ENCODE measurements at places on chromosomes 13 and 19. TPM values are rescaled to one million over a fixed set of nuclear protein-coding genes. Genes with fewer than 3 reads are reported as not detected.

GRCh38 chr19:18234194-18234593 is 8.0 kb upstream of the PDE4C start:
- no peak for DNase-seq

DNA sequence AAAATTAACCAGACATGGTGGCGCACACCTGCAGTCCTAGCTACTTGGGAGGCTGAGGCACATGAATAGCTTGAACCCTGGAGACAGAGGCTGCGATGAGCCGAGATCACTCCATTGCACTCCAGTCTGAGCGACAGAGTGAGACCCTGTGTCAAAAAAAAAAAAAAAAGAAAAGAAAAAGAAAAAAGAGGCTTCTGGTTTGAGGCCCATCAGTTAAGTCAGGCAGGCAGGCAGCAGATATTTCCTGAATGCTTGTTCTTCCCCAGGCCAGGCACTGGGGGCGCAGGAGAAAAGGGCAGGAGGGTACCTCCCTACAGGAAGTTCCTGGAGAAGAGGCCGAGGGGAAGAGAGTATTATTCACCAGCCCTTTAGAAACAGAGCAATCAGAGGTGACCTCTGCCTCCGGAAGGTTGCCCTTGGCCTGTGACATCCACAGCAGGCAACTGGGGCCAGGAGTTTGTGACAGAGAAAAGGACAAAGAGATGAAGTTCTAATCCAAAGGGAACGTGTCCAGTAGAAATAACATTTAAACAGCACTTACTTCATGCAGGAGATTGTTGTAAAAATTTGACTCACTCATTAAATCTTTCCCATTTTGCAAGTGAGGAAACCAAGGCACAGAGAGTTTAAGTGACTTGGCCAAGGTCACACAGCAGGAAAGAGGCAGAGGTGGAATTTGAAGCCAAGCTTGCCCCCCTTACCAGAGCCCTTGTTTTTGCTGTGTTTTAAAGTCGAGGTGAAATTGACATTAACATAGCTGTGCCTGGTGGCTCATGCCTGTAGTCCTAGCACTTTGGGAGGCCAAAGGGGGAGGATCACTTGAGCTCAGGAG is 4.3 kb upstream of the RLN3 start:
- DNase-seq, result no peak

DNA sequence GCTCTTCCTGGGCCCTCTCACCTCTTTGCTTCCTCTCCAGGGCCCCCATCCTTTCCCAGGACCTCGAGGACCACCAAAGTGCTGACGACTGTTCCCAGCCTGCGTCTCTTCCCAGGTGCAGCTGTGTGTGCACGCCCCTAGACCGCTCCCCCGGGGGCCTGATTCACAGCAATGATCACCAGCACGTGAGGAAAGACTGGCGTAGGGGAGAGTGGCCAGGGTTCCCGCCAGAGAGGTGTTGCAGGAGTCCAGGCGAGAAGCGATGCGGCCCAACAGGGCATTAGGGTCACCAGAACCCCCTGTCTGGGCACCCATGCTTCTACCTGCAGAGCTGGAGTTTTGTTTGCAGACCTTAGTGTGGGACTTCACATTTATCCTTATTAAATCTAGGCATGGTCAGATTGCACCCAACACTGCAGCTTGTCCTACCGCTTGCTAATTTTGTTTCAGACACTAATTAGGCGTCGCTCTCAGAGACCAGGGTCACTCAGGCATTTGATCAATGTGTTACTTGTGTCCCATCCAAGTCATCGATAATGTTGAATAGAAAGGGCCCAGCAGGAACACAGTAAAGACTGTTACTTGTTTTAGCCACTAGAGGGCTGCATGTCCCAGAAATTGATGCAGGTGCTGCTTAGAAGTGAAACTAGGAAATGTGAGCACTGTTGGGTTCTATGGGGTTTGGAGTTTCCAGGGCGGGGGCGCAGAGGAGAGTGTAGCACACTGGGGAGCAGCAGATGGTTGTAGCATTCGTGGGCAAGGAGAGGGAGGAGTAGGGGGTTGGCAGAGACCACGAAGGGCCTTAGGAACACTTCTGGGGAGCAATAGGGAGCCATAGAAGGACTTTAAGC is 53.2 kb downstream of the CDADC1 start:
- peak; percentile 84 for DNase-seq

- DNase-seq, result peak; percentile 84
Measured at GRCh38 chr19:919199-920050, 2.3 kb downstream of the KISS1R start.

DNA sequence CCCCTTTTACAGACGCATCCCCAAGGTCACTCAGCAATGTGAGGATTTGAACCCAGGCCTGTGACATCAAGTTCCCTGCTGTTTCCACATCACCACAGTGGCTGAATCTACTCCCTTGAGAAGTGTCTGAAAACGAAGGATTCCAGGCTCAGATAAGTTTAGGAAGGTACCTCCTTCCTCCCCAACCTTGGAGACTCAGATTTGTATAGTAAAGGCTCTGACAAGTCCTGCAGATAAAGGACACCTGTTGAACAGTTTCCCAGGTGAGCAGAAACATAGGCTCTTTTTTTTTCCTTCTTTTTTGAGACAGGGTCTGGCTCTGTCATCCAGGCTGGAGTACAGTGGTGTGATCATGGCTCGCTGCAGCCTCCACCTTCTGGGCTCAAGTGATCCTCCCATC is 56.4 kb upstream of the PTPRS start:
- no peak for DNase-seq

DNA sequence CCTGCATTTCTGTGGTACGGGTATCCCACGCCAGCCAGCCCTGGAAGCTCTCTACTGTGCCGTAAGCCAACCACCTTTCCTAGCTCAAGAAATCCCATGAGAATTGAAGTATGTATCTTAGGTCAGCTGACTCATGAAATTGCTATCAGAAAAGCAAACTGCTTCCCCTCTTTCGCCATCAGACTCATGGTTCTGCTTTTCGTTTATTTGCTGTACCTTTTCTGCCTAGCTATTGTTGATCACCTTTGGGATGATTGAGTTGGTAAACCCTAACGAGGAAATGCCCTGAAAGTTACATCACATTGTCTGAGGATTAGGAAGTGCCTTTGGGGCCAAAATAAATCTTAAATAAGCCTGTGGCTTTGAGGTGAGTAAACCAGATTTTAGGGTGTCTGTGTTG is at the start of gene ADGRE3:
TSS of gene ADGRE3 (minus strand) at position 81 of the 400 bp plus-strand sequence. CDS start at position 7, 74 bp downstream.
- peak; percentile 67 for DNase-seq

DNA sequence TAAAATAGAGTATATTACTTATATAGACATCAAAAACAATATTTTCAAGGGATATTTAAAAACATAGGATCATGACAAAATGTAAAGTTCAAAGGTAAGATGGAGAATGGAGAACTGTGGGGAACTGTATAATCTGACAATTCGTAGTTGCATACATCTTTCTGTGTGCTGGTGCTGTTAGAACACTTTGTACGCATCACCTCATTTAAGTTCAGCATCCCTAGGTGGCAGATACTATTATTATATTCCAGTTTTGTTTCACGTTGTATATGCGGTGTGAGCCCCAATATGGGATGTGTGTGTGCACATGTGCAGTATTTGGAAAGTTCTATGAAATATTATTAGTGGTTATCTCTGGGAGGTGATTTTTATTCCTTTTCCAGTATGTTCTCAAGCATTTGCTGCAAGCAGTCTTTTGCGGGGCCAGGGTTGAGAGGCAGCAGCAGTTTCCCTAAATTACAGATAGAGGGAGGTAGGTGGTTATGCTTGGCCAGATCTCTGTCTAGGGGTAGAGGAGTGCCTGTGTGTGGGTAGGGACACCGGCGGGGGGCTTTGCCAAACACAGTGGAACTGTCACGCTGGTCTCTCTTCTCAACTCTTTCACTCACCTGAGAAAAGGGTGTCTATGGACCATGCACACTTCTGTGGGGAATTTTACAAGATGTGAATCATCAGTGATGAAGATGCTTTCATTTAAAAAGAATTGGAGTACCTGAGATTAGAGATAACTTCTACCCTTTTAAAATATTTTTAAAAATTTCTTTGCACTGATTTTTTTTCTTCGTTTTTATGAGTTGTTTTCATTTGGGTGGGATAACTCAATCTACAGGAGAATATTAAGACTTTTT is 55.6 kb upstream of the ALOX5AP start:
- DNase-seq, result peak; percentile 66

DNA sequence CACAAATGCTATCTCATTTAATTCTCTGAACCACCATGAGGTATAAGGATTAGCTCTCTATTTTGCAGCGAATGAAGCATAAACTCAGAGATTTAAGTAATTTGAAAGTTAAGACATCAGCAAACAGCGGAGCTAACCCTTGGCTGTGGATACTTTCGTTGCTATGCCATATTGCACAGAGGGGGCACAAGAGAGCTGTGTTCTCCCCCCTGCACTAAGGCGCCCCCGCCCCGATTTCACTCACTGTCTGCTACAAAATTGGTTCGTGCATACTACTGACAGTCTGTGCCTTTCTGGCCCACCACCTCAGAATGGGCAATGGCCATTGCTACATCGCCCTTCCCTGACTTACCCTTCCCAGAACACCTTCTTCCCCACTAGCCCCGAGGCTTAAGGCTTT is 105.7 kb upstream of the OBI1 start:
- no peak for DNase-seq

GRCh38 chr13:98233127-98233526 is 56.1 kb upstream of the RNF113B start:
- no peak for DNase-seq

DNA sequence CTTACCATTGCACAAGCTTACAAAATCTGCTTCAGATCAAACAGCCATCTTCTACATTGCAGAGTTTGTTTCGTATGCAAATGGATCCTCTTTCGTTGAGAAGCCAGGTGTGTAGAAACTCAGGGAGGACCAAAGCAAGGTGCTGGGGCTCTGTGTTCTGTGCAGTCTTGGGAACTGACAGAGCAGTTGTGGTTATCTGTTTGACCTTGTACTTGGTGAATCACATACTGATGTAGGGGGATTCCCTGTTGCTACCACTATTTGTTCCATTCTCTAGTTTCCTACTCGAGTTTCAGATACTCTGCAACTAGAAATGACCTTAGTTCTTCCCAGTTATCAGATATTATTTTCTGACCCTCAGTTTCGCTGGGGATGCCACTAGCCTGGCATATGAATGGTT is 95.2 kb upstream of the CLDN10 start:
- DNase-seq, result no peak

GRCh38 chr13:44703371-44703770 is 127.2 kb upstream of the TSC22D1 start:
- DNase-seq, result no peak

DNA sequence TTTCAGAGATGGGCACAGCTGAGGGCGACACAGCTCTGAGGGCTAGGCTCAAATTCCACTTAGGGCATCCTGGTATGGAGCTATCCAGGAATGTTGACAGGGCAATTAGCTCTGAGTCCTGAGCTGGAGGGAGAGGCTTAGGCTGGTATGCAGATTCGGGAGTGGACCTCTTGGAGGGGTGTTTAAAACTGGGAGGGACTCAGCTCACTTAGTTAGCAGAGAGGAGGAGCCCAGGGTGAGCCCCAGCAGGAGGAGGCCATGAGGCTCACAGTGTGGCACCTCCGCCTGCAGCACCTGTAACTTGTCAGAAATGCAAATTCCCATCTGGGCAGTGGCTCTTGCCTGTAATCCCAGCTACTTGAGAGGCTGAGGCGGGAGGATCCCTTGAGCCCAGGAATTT is 10.2 kb upstream of the NOP53 start:
- no peak for DNase-seq

GRCh38 chr13:30222254-30222653 is 85.1 kb downstream of the KATNAL1 start:
- DNase-seq, result no peak

DNA sequence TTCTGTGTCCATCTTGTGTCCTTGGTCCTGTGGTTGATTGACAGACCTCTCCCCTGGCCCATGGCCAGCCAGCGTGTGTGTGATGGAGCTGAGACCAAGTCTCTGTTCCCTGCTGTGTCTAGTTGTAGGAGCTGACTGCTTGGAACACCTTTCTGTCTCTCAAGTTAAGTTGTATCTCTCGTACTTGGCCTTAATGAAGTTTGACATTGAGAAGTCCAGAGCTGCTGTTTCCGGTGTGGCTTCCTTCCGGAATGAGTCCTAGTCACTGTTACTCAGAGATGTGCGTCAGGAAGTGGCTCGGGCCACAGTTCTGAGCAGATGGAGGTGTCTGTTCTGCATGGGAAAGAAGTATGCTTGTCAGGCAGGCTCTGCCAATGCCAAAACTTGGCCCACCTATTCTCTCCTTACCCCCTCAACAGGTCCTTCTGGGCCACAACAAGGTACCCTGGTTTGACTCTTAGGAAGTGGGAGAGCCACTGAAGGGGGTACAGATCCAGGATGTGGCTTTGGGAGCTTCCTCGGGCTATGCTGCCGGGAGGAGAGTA is 54.3 kb downstream of the GATAD2A start:
- peak; percentile 61 for DNase-seq

DNA sequence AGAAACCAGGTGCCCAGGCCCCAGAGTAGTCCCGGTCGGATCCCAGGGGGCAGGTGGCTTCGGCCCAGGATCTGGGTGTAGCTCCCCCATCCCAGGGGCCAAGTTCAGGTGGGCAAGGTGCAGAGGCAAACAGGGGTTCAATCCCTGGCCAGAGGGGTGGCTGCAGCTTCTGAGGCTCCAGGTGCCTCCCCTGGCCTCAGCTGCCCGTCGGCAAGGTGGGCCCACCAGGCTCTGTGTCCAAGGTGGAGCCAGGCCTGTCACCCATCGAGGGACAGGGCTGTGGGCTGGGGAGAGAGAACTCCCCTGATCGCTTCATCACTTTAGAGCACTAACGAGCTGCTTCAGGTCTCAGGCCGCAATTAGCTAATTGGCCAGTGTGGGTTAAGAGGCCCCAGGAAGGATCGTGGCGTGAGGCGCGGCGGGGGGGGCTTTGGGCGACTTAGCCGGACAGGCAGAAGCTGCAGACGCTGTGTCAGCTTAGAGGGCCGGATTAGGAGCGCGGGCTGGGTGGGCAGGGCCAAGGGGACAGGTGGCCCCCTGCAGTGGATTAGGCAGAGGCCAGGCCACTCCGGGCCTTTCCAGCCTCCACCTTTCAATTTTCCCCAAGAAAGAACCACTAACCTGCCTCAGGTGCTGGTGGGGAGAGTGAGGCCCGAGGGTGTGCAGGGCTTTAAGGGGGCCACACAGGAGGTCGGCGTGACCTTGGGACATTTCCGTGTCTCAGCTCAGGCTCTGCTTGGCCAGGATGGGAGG is 2.8 kb upstream of the RAX2 start:
- no peak for DNase-seq

DNA sequence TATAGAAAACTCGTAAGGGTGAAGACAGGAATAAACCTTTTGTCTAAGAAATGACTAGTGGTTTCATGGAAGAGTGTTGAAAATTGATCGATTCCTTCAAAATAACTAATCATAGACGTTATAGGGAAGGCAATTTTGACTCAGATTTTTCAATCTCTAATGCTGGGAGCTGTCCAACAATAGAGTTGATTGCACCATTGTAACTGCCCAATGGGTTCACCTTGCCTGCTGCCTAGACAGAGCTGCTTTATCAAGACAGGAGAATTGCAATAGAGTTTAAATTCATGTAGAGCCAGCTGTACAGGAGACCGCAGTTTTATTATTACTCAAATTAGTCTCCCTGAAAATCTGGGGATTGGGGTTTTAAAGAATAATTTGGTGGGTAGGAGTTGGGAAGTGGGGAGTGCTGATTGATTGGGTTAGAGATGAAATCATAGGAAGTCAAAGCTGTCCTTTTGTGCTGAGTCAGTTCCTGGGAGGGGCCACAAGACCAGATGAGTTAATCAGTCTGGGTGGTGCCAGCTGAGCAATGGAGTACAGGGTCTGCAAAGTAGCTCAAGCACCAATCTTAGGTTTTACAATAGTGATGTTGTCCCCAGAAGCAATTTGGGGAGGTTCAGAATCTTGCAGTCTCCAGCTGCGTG is 16.8 kb upstream of the ADGRE2 start:
- no peak for DNase-seq

- no peak for DNase-seq
Measured at GRCh38 chr13:40514802-40515201, 151.6 kb downstream of the FOXO1 start.

Gene SHC2
- 0.19 TPM for polyA plus RNA-seq

Gene CGB2
- polyA plus RNA-seq, result not detected

Gene CEBPA
- polyA plus RNA-seq, result 2.6 TPM

Gene SHANK1
- not detected for polyA plus RNA-seq

Gene TYROBP
- polyA plus RNA-seq, result 25.6 TPM

All from B cell (primary cell).